ENCODE measurements at places on chromosomes 13 and 19.
A peak's percentile ranks its signal among the peaks of the same experiment; 100 is the strongest.

GRCh38 chr19:12208221-12208620 is 45.3 kb downstream of the ZNF136 start:
- no peak for DNase-seq

GRCh38 chr13:61339054-61339621 is 76.5 kb downstream of the PCDH20 start:
- no peak for DNase-seq

- DNase-seq = peak; percentile 55
These were observed 7.7 kb downstream of the TECR start for GRCh38 chr19:14536926-14537692.

GRCh38 chr13:94659598-94659946 is 52.8 kb downstream of the SOX21 start:
- no peak for DNase-seq

Data from CD4-positive, alpha-beta T cell treated with Interleukin-1 beta for 1 hour (primary cell).